ENCODE measurements at places on chromosomes 3 and 15.

DNA sequence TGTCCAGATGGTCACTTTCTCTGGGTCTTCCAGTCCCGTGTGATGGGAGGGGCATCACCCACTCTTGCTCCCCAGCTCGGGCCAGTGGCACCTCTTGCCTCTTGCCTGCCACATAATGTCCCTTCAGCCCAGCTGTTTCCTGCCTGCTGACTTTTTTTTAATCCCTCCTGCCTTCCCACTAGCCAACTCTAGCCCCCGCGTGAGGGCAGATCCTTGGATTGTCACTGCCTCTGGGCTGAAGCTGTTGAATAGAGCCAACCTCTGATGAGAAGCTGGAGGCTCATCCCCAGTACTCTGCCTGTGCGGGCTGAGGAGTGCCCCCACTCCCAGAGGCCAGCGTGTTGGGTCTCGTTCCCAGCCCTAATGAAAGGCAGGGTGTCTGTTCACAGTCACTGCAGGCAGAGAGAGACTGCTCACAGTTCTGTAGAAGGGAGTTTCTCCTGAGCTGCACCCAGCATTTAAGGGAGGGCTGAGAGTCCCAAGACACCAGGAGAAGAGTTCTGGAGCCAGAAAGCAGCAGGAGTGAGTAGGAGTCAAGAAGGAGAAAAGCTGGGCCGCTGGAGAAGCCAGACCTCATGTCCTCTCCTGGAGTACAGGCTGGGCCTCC, 30.1 kb upstream of the TIMP4 start:
- no peak for DNase-seq

DNA sequence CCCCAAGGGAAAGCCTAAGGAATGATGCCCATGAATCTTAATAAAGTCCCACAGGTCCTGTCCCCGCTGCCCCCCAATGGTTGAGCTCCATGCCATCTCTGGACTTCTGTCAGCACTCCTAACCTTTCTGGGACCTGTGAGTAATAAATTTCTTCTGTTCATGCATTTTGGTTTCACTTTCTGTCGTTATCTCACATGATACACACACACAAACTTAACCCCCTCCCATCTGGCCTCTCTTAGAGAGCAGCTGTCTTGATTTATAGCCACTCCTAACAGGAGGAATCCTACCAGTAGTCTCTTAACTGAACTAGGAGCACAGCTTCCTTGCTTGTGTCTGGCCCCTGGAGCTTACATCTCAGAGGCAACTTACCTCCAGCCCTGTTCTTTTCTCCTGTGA, 82.7 kb upstream of the SELENOK start:
- DNase-seq, result no peak

- DNase-seq, result no peak
Observed at GRCh38 chr3:166471074-166471767, 634.0 kb upstream of the BCHE start.

GRCh38 chr3:47865192-47865591, 62.3 kb downstream of the DHX30 start:
- no peak for DNase-seq

GRCh38 chr3:194730365-194730764, 44.7 kb downstream of the FAM43A start:
- peak; percentile 70 for DNase-seq

GRCh38 chr15:59521443-59521842, 83.5 kb downstream of the FAM81A start:
- DNase-seq, result no peak

Data from RPMI8226 (cell line).